ENCODE measurements at places on chromosomes 11 and 22. TPM values are rescaled to one million over a fixed set of nuclear protein-coding genes. Genes with fewer than 3 reads are reported as not detected.

GRCh38 chr22:16957781-16958180 lies 50.2 kb downstream of the GAB4 start:
- no peak for DNase-seq

GRCh38 chr11:134047586-134047999 lies 21.3 kb upstream of the JAM3 start:
- DNase-seq: peak; percentile 67

DNA sequence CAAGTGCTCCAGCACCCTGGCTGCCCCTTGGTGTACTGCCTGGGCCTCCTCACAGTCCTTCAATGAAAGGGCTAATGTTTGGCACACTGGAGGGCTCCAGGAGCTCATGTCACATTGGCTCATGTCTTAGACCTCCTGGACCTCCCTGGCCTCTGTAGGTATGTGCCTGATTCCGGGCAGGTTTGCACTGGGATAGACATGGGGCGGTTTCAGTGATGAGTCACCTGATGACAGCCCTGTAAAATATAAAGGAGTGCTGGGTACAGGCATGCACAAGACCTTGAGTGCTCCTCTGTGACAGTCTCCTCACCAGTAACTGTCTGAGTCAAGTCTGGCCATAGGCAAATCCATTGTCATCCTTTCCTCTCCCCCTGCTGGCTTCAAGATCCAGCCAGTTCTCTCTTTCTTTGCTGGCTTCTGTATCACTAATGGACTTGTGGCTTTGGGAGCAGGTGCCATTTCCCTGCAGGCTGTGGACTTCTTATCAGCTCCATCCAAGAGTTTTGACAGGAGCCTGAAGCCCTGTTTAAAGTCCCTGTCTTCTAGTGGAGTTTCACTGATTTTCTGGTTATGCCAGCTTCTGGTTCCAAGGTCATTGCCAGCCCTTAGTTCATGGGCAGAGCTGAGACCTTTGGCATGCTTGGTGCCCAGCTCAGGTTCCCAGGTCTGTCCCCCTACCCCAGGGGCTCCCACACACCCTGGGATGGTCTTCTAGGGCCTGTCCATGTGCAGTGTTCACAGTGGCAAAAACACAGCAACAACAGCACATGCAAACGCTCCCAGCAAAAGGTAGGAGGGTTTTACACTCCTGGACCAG lies 22.7 kb upstream of the P2RY2 start:
- DNase-seq: peak; percentile 75

ADAMTS8 gene
- 12.2 TPM for total RNA-seq

GRCh38 chr11:57493507-57494503 lies 21.7 kb downstream of the SLC43A1 start:
- DNase-seq: peak; percentile 65

DNA sequence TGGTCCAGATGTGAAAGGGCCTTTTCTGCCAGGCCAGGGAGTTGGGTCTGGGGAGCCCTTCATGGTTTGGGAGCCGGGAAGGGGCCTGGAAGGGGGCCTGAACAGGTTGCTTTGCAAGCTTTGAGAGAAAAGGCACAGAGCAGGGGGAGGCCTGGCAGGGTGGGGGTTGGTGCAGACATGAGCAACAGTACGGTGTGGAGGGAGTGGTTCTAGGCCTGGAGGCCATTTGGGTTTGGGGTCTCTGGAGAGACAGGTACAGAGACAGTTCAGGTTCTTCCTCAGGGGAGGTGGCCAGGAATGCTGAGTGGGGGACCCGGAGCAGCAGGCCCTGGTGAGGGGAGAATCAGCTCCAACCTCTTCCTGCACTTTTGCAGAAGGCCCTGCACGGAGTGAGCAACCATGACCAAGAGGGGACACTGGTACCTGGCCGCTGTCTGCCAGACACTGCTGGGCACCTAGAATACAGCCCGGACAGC lies 1.4 kb downstream of the KDELR3 start:
- no peak for DNase-seq

Data from colonic mucosa (tissue), 4 donors.